ENCODE measurements at places on chromosomes 16 and 17.

- DNase-seq = no peak
Observed at GRCh38 chr17:32503251-32504165, 16.7 kb downstream of the CDK5R1 start.

- DNase-seq = no peak
Observed at GRCh38 chr16:50699326-50700159, 6.1 kb downstream of the NOD2 start.

- no peak for DNase-seq
Observed at GRCh38 chr17:81701288-81702071, 1.7 kb upstream of the MRPL12 start.

DNA sequence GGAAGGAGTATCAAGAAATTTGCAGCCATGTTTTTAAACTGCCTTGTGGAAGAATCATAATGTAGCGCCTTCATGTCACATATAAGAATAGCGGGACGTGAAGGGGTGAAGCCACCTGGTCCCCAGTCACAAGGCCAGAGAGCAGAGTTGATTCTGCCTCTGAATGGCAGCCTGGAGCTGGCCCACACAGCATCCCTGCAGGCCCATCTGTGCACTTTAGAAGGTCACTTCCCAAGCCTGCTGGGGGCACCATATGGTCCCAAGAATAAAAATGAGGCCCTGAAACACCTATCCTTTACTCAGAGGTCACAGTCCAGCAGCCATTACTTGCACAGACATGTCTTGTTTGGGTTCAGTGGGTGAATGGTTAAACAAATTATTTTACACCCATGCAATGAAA is 15.0 kb downstream of the CD300E start:
- no peak for DNase-seq

- DNase-seq = no peak
Observed at GRCh38 chr16:66147291-66147690, 219.2 kb upstream of the CDH5 start.

Data from NCI-H446 treated with DMSO at 0.1 percent for 48 hours (cell line).